ENCODE measurements at places on chromosomes 13 and 19.

DNA sequence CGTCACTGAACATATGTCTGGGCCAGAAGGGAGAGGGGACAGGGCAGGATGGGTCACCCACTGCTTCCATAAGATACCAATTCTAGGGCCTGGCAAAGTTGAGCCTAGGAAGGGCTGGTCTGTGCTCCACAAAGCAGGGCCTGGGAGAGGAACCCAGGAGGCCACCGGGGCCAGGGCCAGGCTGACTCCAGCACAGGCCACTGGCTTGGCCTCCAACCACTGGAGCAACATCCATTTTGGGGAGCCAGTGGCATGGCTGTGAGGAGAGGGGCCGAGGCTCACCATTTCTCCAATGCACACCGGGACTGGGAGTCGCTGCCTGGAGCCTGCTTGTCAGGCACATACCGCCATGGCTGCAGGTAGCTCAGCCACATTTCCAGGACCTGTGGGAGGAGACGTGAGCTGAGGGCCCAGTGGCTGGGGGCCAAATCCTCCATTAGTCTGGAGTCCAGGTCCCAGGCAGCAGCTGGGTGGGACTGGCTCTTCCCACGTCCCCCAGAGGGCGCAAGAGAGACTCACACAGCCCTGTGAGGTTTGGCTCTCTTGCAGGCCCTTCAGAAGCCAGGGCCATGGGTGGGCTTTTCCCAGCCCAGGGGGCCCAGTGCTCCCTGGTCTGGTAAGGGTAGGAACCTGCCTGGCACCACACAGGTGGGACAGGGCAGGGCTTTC lies 27.7 kb downstream of the TUBA3C start:
- DNase-seq, result peak; percentile 5

- DNase-seq, result no peak
These were observed 451 bp downstream of the NOSIP start for GRCh38 chr19:49579947-49580263.

DNA sequence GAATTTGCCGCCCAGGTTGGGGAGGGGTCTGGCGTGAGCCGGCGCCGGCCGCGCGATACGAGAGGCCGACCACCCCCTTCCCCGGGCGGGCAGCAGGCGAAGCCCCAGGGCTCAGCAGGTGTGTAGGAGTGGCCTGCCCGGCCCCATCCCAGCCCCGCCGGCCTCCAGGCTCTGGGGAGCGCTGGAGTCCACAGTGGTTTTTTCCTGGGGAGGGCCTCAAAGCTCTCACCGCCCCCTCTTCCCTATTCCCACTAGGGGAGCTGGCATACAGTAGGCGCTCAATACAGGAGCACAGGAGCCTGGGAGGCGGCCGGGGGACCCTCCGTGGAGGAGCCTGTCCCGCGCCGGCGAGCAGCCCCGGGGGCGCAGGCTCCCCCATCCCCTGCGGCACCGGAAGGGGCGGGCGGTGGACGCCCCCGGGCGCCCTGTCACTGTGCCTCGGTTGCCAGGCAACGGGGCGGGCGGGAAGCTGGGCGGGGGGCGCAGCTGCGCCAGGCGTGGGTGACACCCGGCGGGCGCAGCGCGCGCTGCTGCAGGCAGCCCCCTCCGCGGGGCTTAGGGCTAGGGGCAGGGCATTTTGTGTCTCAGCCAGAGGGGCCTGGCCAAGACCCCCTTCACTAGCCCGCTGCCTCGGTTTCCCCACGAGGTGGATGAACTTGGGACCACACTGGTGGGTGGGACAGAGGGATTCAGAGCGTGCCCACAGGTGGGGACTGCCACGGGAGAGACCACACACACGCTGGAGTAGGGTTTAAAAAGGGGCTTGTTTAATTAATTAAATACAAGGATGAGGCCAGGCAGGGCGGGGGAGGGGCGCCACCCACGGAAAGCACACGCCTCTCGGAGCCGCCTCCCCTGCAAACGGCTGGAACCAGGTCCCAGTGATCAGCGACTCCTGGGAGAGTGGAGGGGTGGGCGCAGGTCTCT lies 3.6 kb upstream of the REXO1 start:
- DNase-seq, result peak; percentile 65

DNA sequence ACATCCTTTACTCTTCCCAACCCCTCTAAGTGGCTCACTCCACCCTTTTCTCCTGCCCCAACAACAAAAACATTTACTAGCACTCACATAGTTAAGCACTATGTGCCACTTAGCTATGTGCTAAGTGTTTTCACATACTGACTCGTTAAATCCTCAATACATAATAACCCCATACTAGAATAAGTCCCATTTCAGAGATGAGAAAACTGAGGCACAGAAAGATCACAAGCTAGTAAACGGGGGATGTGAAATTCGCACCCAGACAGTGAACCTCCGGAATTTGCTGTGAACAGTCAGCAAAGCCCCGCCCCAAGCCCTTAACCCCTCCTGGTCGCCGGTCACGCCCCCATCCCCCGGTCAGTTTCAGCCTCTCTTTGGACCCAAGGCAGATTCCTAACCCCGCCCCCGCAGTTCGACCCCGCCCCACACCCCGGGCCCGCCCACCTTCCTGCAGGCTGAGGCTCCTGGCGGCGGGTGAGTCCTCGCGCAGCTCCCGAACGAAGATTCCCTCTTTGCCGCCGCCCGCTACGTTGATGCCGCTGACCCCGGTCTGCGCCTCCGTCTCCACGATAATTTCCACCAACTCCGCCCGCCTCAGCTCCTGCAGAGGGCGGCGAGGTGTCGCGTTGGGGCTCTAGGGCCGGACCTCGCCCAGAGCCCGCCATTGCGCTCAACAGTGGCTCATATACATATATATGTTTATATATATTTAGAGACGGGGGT lies 9.8 kb downstream of the PRX start:
- peak; percentile 74 for DNase-seq

- DNase-seq, result no peak
These were observed 7.4 kb upstream of the TBXA2R start for GRCh38 chr19:3613818-3614661.

DNA sequence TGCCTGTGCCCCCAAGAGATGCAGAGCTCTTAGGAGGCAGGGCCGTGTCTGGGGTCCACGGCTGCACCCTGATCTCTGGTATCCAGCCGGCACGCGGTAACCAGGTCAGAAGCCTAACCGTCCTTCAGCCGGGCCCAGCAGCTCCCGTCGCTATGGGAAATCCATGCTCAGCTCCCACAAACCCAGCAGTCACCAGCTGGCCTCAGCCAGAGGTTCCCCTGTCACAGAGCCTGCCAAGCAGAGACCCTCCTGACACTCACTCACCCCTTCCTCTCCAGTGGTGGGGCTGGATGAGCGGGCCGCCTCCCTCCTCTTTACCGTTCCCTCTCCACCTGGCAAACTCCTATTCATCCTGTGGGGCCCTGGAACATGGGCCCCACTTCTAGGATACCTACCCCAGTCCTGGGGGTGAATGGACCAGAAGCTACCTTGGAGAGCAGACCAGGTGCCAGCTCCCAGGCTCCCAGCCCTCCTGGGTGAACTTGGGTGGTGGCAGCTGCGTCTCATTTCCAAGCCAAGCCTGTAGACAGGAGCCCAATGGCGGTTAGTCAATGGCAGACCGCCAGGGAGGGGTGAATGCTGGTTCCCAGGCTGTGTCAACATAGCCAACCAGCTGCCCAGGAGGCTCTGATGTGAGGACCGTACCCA lies 21.4 kb upstream of the TCF3 start:
- DNase-seq, result no peak

DNA sequence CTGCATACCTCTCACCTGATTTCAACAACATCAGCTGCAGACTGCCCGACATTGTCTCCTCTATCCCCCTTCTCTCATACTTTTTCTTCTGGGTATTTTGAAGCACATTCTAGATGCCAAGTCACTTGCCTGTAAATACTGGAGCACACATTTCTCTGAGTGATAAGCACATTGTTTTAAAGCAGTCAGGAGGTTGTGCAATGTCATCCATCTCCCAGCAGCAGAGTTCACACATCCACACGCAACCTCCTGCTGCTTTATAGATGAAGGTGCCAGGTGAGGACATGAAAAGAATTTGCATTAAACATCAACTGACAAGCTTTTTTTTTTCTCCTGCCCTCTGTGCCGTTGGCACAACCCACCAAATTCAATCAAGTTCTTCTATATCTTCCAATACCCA lies 5.5 kb downstream of the UPK1A start:
- no peak for DNase-seq

DNA sequence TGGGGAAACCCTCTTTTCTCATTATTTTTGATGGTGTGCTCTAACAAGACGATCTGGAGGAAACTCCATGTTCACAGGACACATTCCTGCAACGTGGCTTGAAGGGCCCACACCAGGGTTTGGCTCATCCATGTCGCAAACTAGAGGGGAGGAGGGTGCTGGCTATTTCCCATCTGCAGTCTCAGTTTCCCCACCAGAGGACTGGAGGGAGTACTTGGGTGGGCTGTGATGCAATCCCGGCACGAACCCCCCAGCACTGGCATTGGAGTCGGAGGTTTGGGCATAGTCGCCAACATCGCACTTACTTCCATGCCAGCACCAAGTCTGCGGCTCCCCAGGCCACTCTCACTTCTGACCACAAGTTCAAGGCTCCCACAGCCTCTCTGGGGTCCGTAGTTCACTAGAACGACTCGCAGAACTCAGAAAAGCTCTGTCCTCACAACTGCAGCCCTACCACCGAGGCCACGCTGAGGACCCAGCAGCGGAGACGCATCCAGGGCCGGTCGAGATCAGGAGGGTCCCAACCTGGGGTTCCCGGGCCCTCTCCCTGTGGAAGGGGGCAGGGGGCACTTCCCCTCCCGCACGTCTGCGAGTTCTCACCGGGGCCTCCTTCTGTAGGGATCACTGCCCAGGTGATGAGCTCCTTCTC lies 165.6 kb upstream of the SOX1 start:
- DNase-seq, result no peak

All from stimulated activated CD4-positive, alpha-beta T cell treated with anti-CD3 and anti-CD28 coated beads, Interleukin-4, amount 100 ng/mL, for 4 hours (primary cell).